Right kidney (tissue), 9 donors: ENCODE measurements at places on chromosomes 11 and 22.
A peak's percentile ranks its signal among the peaks of the same experiment; 100 is the strongest.

DNA sequence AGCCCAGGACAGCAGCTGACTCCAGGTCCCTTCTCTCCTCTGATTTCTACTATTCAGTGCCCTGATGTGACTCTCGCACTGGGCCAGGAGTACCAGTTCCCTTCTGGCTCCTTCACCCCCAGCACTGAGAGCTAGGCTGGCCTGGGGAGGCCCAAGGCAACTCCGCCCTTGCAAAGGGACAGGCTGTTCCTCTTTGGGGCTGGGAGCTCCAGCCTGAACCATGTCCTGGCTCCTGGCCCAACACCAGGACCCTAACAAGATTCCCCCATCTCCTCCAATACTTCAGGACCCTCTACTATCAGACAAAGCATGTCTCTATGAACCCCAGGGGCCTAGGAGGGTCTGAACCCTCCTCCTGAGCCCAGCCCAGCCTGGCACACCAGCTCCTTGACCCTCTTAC is 12.5 kb downstream of the CREB3L1 start:
- DNase-seq, result no peak

DNA sequence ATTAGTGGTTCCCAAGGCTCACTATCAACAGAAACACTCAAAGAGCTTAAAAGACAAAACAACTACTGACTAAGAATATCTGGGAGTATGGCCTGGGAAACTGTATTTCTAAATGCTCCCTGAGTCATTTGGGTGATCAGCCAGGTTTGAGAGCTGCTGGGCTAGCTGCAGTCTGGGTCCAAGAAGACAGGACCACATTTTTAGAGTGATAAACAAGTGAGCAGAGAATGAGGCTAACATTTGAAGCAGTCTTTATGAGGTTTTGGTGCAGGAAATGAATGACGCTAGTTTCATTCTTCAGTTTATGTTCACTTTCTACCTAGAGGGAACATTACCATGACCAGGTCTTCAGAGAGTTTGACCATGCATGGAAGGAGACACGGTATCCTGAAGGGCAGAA is 97.7 kb downstream of the TEAD1 start:
- DNase-seq, result no peak

DNA sequence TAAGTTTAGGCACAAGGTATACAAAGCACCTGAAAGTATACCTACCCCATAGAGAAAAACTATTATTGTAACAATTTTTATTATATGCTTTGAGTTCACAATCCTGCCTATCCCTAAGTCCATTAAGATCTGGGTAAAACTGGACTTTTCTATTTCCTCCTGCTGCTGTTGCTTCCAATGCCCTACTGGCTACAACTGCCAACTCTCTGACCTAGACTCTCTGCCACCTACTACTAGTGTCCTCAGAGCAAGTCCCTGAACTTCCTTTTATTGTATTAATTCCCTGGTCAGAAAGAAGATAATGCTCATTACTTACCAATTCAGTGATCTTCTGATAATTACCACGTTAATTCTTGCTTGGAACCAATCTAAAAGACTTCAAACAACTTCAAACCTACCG is 70.3 kb downstream of the RBFOX2 start:
- DNase-seq, result no peak

GRCh38 chr22:44582016-44582415 is 84.0 kb upstream of the RTL6 start:
- no peak for DNase-seq

DNA sequence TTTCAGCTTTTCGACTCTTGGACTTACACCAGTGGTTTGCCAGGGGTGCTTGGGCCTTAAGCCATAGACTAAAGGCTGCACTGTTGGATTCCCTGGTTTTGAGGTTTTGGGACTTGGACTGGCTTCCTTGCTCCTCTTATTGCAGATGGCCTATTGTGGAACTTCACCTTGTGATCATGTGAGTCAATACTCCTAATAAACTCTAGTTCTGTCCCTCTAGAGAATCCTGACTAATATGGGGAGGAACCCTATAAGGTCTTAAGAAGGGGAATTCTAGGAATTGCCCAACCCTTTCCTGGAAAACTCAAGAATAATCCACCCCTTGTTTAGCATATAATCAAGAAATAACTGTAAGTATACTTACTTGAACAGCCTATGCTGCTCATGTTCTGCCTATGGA is 491.8 kb downstream of the TMEM135 start:
- DNase-seq, result no peak

DNA sequence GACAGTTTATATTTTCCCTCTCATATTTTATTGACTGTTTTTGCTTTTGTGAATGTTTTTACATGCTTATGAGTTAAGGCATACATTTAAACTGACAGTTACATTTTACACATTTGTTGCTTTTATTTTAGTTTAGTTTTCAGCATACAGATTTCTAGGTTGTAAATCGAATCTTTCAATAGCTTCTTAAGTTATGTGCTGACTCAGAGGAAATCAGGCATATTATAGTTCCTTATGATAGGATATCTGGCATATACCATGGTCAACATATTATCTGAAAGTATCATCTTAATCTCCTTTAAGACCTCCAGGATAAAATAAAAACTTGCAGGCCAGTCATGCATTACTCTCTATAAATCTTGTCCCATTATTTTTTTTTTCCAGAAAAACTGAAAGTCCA is 916.6 kb downstream of the LRRC4C start:
- no peak for DNase-seq

GRCh38 chr11:63510360-63511047 is 4.6 kb downstream of the LGALS12 start:
- no peak for DNase-seq

GRCh38 chr11:115682101-115682500 is 177.9 kb upstream of the CADM1 start:
- DNase-seq, result no peak

DNA sequence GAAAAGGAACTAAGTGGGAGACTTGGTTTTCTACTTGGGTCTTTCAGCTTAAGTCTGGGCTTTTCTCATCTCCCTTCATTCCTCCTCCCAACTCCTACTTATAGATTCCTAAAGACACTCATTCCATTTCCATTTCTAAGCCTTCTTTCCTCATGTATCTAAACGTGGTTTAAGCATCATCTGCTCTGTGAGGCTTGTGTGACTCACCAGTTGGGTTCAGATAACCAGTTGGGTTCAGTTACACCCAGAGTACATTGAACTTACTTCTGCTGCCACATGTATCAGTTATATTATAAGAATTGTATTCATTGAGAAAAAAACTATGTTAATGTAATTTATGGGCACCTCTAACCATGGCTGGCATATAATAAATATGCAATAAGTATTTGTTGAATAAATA is 831.2 kb upstream of the CCDC90B start:
- DNase-seq, result no peak

DNA sequence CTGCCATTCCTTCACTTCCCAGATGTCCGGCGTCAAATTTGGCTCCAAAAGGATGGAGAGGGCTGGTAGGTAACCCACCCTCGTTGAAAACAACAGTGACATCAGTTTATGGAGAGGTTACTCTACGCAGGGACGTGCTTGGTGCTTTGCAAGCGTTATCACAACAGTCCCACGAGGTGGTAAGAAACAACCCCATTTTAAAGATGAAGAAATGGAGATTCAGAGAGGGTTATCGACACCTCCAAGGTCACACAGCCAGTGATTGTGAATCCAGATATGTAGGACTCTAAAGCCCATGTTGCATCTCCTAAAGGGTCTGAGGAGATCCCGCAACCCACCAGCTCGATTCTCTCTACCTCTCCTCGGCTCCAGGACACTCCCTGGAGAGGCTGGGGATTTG is 773 bp downstream of the MIAT start:
- no peak for DNase-seq

- peak; percentile 54 for DNase-seq
Observed at GRCh38 chr22:47918276-47918921, 1155.9 kb downstream of the TBC1D22A start.

GRCh38 chr22:20096574-20097420 is 16.8 kb downstream of the DGCR8 start:
- DNase-seq, result no peak

DNA sequence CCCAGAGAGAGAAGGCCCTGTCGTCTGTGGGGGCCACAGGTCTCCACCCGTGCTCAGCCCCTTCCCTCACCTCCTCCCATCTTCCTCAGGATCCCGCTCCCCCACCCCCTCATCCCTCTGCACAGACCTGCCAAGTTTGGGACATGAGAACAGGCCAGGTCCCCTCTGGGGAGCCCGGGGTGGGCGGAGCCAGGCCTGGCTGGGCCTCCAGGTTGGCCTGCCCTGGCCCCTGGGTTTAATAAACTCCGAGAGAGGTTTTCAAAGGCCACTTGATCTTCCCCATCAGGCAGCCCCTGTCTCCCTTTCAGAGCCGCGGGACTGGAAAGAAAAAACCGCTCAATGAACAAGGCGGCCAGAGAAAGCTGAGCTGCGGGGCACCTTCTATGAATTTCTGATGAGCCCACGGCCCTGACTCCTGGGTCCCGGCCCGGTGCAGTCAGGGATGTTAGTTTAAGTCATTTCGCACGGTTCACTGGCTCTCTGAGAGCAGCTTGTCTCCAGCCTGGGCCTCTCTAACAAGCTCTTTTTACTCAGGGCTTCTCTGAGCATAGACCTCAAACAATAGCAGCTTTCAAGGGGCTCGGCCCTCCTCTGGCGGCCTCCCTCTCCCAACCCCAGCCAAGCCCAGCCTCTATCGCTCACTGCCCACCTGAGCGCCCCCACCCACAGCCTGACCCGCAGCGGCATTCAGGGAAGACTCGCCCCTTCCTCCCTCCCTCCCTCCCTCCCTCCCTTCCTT is 64.8 kb downstream of the RPUSD4 start:
- DNase-seq, result peak; percentile 77

- DNase-seq, result no peak
Observed at GRCh38 chr11:121291319-121291718, 1.3 kb upstream of the SC5D start.

DNA sequence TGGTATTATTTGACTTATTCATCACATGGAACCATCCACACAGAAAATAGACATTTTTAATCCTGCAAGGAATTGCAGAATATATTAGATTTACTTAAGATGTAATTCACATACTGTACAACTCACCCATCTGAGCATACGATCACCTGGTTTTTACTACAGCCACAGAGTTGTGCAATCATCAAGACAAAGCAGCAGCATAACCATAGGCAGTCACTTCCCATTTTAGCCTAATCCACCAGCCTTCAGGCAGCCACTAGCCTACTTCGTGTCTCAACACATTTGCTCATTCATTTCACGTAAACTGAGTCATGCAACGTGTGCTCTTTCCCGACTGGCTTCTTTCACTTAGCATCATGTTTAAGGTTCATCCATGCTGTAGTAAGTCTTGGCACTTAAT is 23.0 kb downstream of the PIWIL3 start:
- DNase-seq, result no peak

DNA sequence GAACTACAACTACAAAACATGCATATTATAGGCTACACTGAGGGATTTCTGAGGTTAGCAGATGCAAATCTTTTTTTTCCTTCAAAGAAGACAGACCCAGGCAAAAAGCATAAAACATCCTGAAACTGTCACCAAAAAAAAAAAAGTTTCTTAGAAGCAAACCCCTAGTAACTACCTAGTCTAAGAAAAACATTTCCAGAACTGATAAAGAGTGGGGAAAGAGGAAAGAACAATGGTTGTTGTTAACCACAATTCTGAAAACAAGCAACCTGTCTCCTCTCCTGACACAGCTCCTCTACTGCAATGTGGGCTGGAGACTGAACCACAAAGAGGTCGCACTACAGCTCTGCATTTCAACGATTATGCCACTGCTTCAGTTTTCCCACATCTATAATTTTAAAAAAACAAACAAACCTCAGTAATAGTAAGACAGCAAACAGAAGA is 15.0 kb downstream of the DENND5A start:
- no peak for DNase-seq

- no peak for DNase-seq
Observed at GRCh38 chr22:19361501-19362103, 69.9 kb downstream of the HIRA start.

GRCh38 chr11:42315846-42316245 is 856.4 kb upstream of the LRRC4C start:
- DNase-seq, result no peak

DNA sequence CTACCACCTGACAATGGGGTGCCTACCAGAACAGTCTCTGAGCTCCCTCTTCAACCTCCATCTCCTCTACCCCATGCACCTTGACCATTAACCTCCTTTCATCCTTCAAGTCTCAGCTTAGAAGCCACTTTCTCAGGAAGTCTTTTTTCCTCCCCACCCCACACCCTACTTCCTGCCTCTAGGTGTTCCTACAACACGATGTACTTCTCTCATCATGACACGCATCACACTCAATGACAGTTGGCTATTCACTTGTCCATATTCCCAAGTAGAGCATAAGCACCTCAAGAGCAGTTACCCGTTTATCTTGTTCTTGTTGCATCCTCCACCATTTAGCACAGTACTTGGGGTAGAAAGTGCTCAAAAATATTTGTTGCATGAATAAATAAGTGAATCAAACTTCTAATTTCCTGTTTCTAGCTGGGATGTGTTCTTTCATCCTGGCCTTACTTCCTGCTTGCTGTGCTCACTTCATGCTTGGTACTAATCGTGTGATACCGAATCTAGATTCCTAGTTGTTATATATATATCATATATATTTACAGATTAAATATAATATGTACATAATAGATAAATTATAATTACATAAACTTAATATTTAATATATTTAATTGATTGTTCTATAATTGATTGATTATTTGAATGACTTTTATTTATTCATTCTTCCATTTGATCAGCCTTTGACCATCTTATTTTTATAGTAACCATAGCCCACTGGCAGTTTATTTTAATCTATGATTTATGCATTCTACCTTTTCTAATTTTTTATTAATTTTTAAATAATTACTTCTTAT is 177.5 kb upstream of the TMEM45B start:
- no peak for DNase-seq

- no peak for DNase-seq
Observed at GRCh38 chr11:8087185-8087584, 6.2 kb downstream of the TUB start.

- no peak for DNase-seq
Observed at GRCh38 chr11:72939031-72939430, 124.8 kb downstream of the ATG16L2 start.

DNA sequence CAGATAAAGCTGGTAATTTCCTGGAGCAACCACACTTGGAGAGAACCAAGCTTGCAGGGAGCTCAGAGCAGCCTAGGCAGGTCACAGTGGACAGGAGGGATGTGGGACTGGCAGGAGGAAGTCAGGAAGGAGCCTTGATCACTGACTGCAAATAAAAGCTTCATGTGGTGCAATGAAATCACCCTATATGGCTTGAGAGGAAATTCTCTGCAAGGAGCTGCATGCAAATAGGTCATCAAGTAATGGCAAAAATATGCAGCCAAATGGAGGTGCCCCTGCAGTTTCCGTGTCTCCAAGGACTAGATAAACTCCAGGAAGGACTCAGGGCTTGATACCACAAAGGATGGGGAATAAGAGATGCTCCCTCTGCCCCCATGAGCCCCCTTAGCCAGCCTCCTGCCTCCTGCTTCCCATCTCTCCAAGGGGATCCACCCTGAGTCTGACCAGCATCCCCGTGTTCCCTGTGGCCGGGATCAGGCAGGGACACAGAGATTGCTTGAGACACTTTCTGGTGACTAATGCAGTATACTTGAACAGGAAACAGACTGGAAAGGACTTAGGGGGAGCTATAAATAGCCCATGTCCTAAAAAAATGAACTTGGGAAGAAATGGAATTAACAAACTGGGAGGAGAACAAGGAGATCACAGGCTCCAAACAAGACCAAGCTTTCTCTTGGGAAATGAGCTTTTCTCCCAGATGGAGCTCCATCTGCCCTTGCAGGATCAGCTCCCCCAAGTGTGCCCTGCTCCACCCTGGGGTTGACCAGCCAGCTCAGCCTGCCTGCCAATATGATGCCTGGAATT is 23.9 kb upstream of the MICAL2 start:
- DNase-seq, result no peak

GRCh38 chr11:112886434-112887370 is 74.5 kb upstream of the NCAM1 start:
- DNase-seq, result no peak
